H9 (cell line): ENCODE measurements at places on chromosomes 11 and 22. TPM values are rescaled to one million over a fixed set of nuclear protein-coding genes. Genes with fewer than 3 reads are reported as not detected.

Gene SCN2B
- not detected in 2 replicates for total RNA-seq

Gene C11orf21
- not detected in 2 replicates for total RNA-seq

Gene NXPE2
- 0.11 TPM in 1 of 2 replicates, not detected in the other for total RNA-seq

Gene COPB1
- 71.6 and 73.1 TPM in 2 replicates for total RNA-seq

Gene TTC28
- 12.6 and 13.6 TPM in 2 replicates for total RNA-seq
